Smooth muscle cell of the brain vasculature (primary cell): ENCODE measurements at places on chromosomes 3 and 15.

GRCh38 chr3:106332884-106333283 is 464.1 kb upstream of the CBLB start:
- no peak for DNase-seq

GRCh38 chr3:21274079-21274571 is 476.9 kb downstream of the ZNF385D start:
- no peak for DNase-seq

- DNase-seq: no peak
These were observed 22.9 kb downstream of the CTSH start for GRCh38 chr15:78921940-78922339.

- DNase-seq: no peak
These were observed 38.2 kb downstream of the TGFBR2 start for GRCh38 chr3:30644615-30645014.

GRCh38 chr3:170502297-170502696 is 83.6 kb downstream of the SLC7A14 start:
- DNase-seq: no peak

- DNase-seq: no peak
These were observed 99.9 kb downstream of the SLCO3A1 start for GRCh38 chr15:91953432-91953831.

- no peak for DNase-seq
These were observed 625.0 kb downstream of the MCTP2 start for GRCh38 chr15:94856267-94856854.

DNA sequence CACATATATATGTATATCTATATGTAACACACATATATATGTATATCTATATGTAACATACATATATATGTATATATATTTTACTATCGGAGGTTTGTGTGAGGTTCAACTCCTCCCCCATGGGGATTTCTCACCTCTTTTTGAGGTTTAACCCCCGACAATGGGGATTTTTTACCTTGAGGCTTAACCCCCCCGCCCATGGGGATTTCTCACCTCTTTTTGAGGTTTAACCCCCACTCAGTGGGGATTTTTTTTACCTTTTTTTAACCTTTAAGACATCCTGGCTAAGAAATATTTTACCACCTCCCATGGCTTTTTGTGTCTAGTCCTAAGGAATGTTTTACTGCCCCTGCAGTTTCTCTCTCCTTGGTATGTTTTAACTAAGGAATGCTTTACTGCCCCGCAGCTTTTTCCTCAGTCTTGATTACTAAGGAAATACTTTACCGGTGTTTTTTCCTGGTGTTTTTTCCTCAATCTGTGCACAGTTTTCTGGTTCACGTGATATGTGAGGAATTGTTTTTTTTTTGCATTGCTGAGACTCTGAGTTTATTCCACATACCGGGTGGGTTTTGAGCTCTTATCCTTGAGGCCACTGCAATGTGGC is 185.2 kb downstream of the KLF13 start:
- DNase-seq: no peak

DNA sequence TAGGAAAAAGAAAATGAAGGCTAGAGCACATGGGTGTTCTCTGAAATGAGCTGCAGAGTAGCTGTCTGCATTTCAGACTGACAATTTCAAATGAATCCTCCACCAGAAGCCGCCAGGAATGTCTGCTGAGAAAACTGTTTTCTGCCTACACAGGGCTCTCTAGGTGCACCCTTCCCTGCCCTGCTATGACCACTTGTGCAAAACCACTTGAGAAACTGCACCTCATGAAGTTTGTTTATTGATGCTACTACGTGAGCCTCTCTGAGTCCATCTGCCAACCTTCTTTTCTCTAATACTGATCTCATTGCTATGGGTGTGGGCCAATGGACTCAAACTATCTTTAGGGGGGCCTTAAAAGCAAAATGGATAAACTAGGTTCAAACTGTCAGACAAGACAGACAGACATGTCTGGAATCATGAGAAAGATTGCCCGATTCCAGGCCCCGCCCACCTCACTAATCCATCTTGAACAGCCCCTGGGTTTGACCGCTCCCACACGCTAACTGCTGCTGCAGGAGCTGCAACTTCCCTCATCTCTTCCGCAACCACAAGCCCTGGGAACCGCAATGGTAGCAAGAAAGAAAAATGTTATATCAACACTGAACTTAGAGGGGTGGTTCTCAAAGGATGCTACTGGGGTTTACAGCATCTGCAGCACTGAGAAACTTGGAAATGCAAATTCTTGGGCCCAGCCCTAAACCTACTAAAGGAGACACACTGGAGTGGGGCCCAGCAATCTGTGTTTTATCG is 9.0 kb upstream of the CD47 start:
- no peak for DNase-seq

GRCh38 chr3:190826018-190826417 is 36.5 kb downstream of the GMNC start:
- DNase-seq: no peak

DNA sequence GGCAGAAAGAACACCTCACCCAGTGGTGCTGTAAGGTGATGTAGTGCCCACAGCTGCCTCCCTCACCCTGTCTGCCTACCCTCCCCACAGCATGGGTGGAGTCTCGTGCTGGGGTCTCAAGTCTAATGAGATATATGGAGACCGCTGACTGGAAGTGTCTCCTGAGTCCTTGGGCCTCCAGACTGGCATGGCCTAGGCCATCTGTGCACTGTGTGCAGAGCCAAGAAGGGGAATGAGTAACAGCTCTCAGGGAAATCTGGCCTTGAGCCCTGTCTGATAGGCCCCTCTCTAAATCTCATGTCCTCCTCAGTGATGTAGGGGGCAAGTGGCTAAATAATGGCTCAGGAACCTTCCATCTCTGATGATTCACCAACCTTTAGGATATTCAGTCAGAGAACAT is 277.4 kb downstream of the PLCL2 start:
- DNase-seq: no peak

GRCh38 chr3:197820550-197821335 is 29.7 kb downstream of the LRCH3 start:
- DNase-seq: no peak

DNA sequence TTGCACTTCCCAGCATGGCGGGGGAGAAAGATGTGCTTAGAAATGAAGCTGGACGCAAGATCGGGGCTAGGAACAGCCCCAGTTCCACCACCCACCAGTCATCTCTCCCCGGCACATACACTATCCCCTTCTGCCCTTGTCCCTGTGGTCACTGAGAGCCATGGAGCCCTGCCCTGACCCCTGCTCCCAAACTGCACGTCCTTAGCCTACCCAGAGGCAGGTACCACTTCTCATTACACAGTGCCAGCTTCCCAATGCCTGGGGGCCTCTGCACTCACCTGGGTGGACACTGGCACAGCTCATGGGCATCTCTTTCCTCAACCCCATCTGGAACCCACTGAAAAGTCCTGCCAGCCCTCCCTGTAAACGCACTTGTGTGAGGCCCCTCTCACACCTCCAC is 139.3 kb upstream of the PRR20G start:
- DNase-seq: no peak

- DNase-seq: no peak
These were observed 7.1 kb downstream of the ITGA11 start for GRCh38 chr15:68424754-68425390.

- DNase-seq: peak; percentile 80
These were observed 4.0 kb downstream of the CCDC33 start for GRCh38 chr15:74240002-74240568.

DNA sequence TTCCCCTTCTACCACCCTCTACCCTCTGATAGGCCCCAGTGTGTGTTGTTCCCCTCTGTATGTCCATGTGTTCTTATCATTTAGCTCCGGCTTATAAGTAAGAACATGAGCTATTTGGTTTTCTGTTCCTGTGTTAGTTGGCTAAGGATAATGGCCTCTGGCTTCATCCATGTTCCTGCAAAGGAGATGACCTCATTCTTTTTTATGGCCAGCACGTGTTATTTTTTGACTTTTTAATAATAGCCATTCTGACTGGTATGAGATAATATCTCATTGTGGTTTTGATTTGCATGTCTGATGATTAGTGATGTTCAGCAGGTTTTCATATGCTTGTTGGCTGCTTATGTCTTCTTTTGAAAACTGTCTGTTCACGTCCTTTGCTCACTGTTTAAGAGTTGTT is 63.1 kb upstream of the NPHP3 start:
- DNase-seq: no peak

DNA sequence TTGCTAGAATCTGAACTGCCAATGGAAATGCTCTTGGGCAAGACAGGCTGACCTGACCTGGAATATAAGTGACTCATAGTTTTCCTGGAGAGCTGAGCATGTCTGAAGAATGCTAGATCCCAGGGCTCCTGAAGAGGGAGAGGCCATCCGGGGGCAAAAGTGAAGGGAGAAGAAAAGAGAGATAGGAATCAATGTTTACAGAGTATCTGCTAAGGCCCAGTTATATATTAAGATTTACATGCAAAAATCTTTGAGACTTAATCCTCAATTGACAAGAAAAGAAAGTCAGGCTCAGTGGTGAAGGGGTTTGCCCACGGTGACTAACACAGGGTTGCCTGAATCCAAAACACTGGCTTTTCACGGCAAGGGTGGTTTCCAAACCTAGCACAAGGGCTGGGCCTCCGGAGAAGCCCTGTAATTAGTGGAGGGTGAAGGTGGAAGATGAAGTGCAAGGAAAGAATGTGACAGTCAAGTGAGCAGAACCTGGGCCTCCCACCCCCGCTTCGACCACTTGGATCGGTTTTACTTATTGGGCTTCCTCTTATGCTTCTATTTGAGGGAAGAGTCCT is 91.7 kb upstream of the FGF12 start:
- peak; percentile 28 for DNase-seq
